ENCODE measurements at places on chromosomes 1 and 21.

GRCh38 chr1:158101927-158102326 is 78.8 kb upstream of the CD1D start:
- DNase-seq, result no peak

DNA sequence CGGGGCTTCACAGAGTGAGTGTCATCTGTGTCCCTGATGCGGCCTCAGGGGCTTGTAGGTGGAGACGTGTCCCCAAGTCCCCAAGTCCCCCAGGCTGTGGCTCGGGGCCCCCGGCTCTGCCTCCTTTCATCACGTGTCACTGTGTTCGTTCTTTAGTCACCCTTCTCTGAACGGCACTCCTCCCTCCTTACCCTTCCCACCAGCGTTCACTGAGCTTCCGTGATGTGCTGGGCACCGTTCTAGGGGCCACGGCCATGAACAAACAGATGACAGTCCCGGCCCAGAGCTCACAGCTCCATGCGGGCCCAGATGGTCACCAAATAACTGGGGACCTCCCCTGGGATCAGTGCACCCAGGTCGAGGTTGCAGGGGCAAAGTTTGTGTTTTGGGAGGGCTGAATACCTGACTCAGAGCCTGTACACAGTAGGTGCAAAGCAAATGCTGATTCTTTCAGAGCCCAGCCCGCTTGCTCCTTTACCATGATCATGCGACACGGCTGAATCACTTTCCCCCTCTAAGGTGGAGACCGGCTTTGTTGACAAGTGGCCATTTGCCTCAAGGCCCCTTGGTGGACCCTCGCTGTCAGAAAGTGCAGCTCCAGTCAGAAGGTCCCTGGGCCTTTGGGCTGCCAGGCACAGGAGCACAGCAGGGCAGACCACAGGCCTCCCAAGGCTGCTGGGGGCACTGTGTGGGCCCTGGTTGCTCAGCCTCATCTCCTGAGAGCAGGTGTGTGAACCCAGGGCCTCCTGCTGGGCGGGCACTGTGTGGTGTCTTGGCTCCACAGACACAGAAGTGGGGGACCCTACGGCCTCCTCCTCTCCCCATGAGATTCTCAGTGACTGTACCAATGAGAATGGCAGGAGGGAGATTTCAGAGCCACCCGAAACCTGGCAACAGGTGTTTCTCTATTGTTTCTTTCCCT is 592.5 kb downstream of the PTPRU start:
- no peak for DNase-seq

DNA sequence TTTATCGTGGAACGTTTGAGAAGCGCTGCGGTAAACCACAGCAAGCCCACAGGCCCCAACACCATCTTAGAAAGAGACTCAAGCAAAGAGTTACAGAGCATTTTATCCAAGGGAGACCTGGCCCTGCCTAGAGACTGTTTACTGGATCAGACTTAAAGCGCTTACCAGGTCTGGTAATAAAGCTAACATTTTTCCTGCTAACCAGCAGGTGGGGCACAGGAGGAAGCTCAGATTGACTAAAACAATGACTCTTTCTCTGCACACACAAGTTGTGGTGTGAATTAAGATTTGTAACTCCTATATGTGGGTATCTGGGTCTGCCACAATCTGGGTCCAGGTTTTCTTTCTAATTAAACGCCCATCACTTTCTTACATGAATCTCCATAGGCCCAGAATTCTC is 136.5 kb upstream of the ETS2 start:
- no peak for DNase-seq

- no peak for DNase-seq
Measured at GRCh38 chr1:162728573-162728972, 61.9 kb upstream of the HSD17B7 start.

DNA sequence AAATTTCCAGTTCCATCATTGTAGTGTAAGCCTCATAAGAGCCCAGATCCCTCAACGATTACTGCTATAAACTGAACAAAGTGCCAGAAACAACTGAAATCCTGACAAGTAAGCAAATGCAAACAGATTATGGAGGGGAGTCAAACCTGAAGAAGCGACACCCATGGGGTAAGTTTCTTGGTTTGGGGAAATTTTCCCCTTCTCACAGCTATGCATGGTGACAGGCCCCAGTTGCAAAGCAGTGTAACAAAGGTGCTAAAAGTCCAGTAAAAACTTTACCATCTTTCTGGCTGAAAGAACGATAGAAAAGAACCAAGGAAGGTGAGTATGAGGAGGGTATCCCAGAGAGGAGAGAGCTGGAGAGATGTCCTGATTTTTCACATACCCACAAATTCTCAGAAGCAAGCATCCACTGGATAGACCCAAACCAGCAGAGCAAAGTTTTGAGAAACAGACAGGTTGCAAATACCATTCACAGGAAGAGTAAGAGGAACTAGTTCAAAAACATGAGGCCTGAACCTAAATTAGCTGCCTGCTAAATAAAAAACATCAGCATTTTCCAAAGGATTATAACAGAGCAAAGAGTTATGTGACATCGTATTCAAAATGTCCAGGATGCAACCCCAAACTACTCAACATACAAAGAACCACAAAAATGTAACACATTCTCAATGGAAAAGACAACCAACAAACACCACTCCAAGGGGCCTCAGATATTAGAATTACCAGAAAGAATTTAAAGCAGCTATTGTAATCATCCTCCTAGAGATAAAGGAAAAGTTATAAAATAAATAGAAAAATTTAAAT is 14.5 kb downstream of the SCYL3 start:
- no peak for DNase-seq

DNA sequence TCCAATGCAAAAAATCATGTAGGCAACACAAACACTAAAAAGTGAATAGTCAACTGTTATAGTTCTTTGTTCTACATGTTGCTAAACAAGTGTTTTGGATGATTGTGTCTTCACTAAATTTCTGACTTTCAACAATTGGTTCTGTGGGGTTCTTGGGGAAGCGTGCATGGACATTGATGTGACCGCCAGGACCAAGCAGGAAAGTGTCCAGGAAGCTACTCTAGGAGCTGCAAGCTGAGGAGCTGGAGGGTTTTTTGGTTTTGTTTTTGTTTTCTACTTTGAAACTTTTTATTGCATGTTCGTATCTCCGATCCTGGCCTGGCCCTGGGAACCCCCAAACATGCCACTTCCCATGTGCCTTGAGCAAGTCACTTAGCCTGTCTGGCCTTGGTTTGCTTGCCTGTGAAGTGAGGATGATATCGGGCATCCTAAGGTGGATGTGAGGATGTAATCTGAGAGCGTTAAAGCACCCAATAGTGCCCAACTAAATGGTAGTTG is 8.0 kb downstream of the TMPRSS3 start:
- no peak for DNase-seq

GRCh38 chr1:42748461-42749410 is 8.7 kb upstream of the CLDN19 start:
- DNase-seq, result no peak

GRCh38 chr1:182274618-182275017 is 117.0 kb downstream of the GLUL start:
- DNase-seq, result no peak

DNA sequence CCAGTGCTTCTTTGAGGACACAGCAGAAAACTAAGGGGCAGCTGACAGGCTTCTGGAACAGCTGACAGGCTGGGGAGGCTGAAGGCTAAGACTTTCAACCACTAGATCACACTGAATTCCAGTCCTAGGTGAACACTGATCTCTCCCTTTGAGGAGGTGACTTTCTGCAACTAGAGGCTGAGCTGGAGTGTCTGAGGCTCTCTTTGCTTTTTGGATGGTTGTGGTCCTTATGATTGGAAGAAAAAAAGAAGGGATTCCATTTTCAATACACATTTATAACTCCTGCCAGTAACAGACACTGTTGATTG is 1.4 kb downstream of the IL6R start:
- no peak for DNase-seq

DNA sequence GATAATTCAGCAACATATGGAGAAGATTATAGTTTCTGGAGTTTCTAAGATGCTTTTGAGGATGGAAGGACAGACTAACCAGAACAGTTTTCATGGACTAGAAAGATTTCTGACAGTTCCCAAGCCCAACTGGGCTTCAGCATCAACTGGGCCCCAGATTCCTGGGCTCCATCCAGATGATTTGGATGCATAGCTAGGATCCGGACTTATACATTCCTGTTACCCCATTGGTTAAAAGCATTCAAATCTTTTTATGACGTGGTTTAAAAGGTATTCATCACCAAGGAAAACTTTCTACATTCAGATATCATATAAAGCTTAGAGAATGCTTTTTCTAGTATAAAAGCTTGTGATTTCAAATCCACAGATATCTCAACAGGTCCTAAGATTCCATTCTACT is 29.7 kb downstream of the TSHB start:
- no peak for DNase-seq

GRCh38 chr1:172719694-172720138 is 60.8 kb downstream of the FASLG start:
- DNase-seq, result no peak

DNA sequence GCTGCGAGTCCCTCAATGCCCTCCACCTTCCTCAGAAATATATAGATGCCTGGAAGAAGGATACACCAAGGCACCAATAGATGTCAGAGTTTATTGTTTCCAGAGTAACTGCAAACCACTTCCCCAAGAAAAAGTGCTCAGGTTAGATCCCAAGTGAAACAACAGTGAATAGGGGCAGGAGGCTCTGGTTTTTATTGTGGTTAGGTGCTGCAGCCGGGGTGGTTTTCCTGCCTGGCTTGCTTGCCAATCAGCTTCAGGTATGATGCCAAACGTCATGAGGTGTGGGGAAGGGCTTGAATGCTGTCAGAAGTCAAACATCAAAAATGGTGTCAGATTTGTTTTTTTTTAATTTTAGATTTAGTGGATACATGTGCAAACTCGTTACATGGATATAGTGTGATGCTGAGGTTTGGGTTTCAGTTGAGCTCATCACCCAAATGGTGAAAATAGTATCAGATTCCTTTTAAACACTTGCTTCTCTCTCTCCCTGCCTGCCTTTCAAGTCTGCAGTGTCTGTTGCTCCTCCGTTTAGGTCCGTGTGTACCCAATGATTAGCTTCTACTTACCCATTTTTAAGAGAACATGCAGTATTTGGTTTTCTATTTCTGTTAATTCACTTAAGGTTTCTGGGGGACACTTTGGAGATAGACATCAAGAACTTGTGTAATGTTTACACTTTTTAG is 1317.0 kb downstream of the MRPL39 start:
- no peak for DNase-seq

DNA sequence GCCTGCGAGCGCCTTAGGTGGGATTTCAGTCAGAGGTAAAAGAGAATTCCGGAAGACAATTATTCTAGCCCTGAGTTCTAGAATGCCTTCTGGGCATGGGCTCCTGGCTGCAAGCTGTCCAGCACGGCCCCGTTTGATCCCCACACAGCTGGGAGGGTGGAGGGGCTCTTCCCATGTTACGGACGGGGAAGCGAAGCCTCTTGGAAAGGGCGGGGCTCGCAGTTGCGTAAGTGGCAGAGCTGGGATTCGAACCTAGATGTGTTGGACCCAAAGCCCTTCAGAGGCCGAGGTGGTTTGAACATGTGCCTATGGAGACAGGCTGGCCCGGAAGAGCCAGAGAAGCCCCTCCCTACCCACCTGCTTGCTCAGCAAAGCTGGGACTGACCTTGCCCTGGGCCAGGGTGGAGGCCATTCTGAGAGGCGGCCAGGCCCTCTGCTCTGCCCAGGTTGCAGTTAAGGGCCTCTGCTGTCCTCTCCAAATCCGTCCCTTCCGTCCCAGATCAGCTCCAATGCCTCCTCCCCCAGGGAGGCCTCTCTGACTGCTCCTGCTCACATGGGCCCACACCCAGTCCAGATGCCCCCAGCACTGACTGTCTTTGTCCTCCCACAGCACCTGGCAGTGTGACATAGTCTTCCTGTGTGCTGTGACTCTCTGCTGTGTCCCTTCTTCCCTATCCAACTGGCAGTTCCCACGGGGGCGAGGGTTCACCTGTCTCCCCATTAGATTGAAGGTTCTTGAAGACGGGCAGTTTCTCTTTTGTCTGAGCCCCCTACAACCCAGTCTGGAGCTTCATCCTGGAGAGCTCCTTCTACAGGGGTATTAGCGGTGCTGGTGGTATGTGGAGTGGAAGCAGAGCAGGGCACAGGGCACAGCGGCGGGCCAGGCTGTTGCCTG is 1.2 kb upstream of the HSPB7 start:
- DNase-seq, result no peak

- no peak for DNase-seq
Measured at GRCh38 chr1:32405672-32406467, 11.6 kb upstream of the BSDC1 start.

- no peak for DNase-seq
Measured at GRCh38 chr21:40143822-40144525, 276.7 kb downstream of the PCP4 start.

DNA sequence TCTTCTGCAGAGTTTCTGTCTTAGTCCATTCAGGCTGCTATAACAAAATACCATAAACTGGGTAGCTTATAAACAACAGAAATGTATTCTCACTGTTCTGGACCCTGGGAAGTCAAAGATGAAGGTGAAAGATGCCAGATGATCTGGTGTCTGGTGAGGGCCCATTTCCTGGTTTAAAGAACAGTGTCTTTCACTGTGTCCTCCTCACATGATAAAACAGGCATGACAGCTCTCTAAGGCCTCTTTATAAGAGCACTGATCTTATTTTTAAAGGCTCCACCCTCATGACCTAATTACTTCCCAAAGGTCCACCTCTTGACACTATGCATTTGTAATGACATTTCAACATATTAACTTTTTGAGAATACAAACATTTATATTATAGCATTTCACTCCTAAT is 250.2 kb upstream of the ZRANB2 start:
- DNase-seq, result no peak

- DNase-seq, result no peak
Measured at GRCh38 chr1:54980046-54980527, 341 bp upstream of the TMEM61 start.

- DNase-seq, result no peak
Measured at GRCh38 chr1:6477039-6477820, 11.3 kb upstream of the TNFRSF25 start.

DNA sequence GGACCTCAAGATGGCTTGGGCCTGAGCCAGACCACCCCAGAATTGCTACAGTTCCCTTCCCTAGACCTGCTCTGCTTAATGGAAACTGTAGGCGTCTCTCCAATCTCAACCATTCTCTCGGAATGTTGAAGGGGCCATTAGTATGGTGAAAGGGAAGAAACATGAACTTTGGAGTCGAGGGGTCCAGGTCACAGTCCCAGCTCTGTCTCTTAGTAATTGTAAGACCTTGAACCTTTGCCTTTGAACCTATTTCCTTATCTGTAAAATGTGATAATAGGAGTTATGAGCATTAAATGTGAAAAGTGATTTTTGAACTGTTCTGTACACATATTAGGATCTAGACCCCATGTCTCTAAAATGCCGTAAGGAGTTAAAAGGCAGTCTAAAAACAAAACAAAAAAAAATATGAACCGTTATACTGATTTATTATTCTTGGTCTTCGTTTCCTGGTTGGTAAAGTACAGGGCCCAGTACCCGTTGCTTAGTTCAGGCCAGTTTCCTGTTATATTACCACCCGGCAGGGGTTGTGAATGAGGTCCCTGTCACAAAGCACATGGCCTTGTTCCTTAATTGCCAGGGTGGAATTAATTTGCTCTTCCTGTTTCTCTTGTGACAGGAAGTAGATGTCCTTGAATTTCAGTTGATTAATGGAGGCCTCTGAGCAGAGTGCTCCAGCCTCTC is 42.3 kb downstream of the TCEANC2 start:
- DNase-seq, result no peak

GRCh38 chr1:168498159-168498631 is 45.6 kb downstream of the XCL2 start:
- no peak for DNase-seq

- no peak for DNase-seq
Measured at GRCh38 chr21:36851121-36851520, 115.3 kb downstream of the HLCS start.

Measured in esophagus squamous epithelium (tissue), 5 donors.